RWPE2 (cell line): ENCODE measurements at places on chromosomes 2 and 18.

GRCh38 chr2:175036582-175037018 lies 31.4 kb upstream of the CHN1 start:
- no peak for DNase-seq

GRCh38 chr2:69111076-69111475 lies 98.1 kb downstream of the ANTXR1 start:
- no peak for DNase-seq

DNA sequence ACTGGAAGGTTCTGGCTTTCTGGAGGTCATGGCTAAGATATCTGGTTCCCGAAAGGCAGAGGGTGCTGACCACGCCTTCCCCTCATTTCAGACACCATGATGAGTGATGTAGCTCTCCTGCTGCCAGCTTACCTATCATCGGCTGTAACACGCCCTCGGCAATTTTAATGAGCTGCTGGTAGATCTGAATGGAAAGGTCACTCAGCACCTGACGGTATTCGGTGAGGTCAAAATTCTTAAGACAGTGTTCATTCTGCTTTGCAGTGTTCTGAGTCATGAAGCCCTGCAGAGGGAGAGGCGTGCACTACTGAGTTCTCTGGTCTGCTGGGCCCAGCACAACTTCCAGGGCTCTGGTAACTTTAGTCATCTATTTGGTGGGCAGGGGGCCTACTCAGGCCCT lies 25.7 kb upstream of the ACAA2 start:
- DNase-seq: peak; percentile 88

DNA sequence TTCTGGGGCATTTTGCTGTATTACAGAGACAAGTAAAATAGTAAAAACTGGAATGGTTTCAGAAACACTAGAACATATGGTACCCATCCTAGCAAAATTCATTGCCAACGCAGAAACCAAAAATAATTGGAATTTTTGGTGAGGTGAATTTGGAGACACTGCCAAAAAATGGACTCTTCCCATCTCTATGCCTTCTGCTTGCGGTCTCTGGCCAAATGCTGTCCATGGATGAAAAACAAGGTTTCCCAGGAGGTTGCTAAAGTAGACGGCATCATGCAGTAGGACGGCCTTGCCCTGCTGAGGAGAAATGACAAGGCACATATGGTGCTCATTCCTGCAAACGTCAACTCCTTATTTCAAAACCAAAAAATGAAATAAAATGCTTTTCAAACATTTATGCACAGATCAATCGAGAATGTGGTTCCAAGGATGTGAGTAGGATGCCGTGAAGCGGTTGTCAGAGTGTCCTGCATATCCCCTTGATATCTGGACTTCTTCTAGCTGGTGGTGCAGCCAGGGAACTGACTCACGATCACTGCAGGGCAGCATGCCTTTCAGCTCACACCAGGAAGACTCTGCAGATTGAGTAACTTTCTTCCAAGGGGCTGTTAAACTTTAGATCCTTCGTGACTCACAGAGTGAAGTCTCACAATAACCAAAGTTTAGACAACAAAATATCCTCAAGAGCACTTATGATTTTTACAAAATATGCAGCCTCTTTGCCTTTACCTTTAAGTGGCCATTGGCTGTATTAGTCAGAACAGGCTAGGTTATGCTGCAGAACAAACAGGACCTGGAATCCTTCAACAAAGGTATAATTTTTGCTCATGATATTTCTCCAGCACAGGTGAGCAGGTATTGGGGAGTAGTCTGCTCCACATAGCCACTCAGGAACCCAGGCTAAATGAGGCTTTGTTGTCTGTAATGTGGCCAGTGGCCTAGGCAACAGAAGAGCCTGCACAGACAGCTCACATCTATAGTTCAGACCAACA lies 149.4 kb upstream of the NDUFV2 start:
- DNase-seq: no peak

DNA sequence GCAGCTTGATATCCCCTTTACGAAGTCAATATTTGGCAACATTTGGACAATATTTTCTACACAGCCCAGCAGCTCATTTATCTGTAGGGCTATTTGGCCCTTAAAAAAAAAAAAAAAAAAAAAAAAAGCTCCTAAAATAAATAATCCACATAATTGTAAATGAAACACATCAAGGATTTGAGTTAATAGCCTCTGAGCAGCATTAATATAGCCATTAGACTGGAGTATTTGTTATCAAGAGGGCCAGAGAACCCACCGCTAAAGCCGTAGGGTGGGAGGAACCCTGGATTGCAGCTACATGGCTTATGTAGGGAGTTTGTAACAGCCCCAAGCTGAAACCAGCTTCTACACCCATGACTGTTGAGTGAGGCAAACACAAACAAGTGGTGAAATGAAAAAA lies 84.5 kb downstream of the RNF152 start:
- DNase-seq: no peak

- DNase-seq: no peak
Measured at GRCh38 chr2:402206-402605, 114.3 kb upstream of the ALKAL2 start.

- no peak for DNase-seq
Measured at GRCh38 chr2:105754994-105755393, 10.3 kb downstream of the NCK2 start.

GRCh38 chr2:69771461-69771860 lies 29.5 kb downstream of the ANXA4 start:
- no peak for DNase-seq

DNA sequence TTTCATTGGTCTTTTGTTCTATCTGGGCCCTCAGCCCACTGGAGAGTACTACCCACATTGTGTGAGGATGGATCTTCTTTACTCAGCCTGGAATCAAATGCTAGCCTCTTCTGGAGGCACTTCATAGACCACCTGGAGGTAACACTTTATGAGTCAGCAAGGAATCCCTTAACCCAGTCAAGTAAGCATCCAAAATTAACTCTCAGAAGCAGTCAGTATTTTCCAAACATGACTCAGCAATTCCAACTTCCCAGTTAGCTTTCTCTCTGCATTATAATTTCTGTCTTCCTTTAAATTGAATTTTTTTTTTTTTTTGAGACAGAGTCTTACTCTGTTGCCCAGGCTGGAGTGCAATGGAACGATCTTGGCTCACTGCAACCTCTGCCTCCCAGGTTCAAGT lies 142.7 kb downstream of the ACKR3 start:
- no peak for DNase-seq

GRCh38 chr2:44793322-44793870 lies 148.1 kb upstream of the SIX3 start:
- no peak for DNase-seq

DNA sequence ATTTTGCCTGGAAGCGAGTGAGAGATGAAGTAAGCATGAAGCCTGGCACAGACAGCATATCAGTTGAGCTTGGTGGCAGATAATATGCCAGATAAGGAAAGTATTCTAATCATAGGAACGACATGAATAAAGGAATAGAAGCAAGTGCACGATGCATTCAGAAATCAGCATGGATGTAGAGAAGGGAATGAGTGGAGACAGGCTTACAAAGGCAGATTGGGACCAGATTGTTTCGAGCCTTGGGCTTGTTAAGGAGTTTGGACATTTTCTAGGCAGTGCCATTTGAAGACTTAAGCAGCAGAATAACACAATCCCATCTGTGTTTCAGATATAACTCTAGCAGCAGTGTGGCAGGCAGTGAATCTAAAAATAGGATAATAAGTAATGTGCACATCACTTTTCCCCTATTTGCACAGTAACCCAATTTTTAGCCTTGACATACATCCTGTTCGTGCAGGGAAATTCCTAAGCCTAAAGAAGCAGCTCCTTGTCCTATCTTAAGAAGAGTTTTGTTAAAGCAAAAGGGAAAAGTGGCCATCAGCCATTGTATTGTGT lies 450.2 kb downstream of the PLCL1 start:
- no peak for DNase-seq

- no peak for DNase-seq
Measured at GRCh38 chr2:112834396-112835037, 2.1 kb downstream of the IL1B start.

- no peak for DNase-seq
Measured at GRCh38 chr18:3982541-3982940, 472.6 kb downstream of the DLGAP1 start.

- DNase-seq: no peak
Measured at GRCh38 chr18:50143294-50143693, 51.7 kb downstream of the MYO5B start.

DNA sequence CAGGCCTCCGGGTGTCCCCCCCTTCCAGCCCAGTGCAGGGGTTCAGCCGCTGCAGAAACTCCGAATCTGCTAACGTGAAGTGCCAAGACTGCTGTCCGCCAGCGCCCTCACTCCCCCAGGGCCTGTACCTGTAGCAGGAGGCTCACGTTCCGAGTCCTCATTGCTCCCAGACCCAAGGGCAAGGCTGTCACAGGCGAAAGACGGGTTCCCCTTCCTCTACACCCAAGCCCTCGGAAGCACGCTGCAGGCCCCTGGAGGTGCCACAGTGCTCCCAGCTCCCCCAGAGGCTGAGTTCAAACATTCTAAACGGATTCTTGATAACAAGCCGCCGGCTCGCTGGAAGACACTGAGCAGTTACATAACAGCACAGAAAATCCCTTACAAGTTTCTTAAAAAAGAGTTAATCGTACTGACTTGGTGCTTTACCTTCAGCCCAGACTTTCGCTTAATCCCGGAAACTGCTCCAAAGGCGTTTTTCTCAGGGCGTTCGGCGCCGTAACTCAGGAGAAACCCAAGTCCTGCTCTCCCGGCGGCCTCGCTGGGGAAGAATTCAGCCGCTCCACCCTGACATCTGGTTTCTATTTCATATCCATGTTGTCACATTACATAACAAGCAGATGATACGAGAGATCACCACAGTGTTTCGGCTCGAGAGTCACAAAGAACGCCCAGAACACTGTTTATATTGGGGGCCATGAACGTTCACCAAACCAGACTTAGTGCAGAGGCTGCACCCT lies 92.0 kb downstream of the HDAC4 start:
- peak; percentile 54 for DNase-seq

- no peak for DNase-seq
Measured at GRCh38 chr2:11505652-11506610, 27.9 kb upstream of the GREB1 start.

- DNase-seq: no peak
Measured at GRCh38 chr2:219356834-219357233, 24.3 kb upstream of the RESP18 start.

DNA sequence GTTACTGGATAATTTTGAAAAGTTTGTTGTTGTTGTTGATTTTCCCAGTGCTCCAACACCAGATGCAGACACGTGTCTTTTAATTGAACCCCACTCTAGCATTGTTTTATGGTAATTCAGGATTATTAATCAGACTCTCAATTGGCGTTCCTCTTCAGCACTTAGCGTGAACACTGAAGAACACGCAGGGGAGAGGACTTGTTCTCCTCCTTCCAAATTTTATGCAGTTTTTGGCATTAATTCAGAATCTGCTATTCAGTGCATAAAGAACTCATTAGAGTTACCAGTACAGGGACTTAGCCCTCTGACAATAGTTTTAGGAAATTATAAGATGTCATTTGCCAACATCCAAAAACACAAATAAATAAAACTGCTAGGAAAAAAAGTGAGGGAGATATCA lies 75.5 kb downstream of the SNTG2 start:
- DNase-seq: no peak

GRCh38 chr2:45607701-45608100 lies 3.4 kb downstream of the SRBD1 start:
- no peak for DNase-seq

DNA sequence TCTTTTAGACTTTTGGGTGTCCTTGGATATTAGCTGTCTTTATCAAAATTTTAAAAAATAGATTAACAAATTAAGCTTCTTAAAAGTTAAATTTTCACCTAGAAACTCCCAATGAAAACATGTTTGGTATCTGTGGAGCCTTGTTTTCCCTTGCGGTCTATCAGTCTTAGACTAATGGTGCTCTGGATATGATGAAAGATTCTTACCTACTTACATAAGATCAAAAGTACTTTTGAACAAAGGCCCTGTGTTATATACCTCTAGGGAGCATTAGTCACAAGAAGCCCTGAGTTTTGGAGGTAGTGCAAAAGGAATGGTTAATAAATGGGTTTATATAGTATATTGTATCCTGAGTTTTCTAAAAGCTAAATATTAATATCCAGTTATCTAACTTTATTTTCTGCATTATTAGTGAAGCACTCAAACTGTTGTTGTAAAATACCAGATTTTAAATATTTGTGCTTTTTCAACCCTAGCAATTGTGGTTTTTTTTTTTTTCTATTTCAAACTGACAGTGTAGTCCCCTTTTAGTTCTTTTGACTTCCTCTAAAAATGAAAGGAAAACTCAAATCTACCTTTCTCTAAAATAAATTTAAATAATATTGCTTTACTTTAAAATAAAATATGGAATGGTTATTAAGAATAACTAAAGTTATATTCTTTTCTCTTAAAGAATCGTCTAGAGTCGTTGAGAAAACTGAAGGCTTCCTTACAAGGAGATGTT lies 18.1 kb downstream of the NDC80 start:
- no peak for DNase-seq

GRCh38 chr2:12769492-12770105 lies 52.9 kb downstream of the TRIB2 start:
- no peak for DNase-seq

DNA sequence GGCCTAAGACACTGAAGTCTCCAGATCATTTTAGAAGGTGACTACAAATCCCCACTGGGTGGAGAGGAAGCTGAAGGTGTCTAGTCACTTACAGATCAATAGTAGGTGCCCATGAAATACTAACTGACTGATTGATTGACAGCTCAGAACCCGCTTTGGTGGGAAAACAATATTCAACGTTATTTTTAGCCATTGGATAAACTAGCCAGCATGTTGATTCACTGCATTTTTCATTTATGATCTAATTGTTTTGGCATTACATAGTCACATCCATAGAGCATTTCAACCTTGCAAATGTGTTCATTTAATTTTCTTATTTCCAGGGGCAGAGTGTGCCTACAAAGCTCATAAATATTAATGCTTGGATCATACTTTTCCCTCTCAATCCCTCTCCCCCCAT lies 162.3 kb downstream of the MREG start:
- DNase-seq: no peak

DNA sequence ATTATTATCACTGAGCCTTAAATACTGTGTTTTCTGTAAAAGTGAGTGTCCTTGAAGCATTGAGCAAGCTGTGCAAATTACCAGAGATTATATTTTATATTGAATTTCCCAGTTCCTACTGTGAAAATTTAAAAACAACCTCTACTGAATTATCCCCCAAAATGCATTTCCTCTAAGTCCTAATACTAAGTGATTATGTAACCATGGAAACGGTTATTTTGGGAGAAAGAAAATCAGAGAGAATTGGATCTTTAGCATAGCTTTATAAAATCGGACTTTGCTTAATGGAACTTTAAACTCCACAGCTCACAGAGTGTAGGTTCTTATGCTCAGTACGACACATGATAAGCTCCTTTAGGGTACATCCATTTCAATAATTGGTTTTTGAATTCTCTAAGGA lies 19.3 kb upstream of the CHMP1B start:
- DNase-seq: no peak
